Dorsolateral prefrontal cortex (tissue), 122 donors: ENCODE measurements at places on chromosomes 4 and X.
A peak's percentile ranks its signal among the peaks of the same experiment; 100 is the strongest.

DNA sequence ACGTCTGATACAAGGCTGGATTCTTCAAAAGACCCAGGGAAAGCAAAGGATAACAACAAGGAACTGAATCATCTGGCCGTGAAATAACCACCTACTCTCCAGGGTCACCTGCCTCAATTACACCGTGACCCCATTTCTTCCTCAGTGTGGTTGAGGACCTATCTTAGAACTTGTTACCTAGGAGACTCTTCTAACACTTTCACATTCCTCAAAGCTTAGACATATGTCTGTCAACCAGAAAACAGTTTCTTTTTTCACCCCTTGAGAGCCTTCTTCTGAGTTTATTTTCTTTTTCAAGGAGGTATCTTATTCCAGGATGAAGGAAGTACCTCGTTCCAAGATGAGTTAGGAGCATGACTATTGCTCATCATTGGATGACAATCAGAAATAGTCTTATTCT, 337.8 kb downstream of the ARHGAP24 start:
- no peak for DNase-seq

- DNase-seq, result no peak
Observed at GRCh38 chr4:3858765-3859388, 92.7 kb downstream of the ADRA2C start.

DNA sequence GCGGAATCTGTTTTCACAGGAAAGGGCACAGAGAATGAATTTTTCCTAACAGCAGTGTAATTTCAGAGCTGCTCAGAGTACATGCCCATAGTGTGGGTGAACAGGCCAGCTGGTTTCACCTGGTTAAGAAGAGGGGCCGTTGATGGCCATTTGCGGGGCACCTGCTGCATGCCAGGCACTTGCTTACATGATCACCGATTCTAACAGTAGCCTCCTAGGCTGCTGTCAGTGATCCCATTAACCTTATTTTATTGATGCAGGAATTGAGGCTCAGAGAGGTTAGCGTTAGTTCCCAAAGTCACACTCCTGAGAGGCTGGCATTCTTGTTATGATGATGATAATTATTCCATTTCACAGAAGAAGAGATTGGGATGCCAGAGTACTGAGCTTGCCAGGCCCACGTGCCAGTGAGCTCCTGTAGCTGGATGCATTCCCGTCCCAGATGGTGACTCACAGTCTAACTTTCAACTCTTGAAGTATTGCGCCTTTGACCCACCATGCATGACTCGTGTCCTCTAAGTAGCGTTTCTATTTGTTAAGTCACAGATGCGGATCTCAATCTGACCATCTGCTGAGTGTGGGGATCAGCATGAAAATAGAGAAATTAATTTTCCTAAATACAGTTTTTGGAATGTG, 76.5 kb downstream of the PSAPL1 start:
- DNase-seq, result peak; percentile 69

- DNase-seq, result no peak
Observed at GRCh38 chr4:870951-871350, 45.0 kb upstream of the CPLX1 start.

DNA sequence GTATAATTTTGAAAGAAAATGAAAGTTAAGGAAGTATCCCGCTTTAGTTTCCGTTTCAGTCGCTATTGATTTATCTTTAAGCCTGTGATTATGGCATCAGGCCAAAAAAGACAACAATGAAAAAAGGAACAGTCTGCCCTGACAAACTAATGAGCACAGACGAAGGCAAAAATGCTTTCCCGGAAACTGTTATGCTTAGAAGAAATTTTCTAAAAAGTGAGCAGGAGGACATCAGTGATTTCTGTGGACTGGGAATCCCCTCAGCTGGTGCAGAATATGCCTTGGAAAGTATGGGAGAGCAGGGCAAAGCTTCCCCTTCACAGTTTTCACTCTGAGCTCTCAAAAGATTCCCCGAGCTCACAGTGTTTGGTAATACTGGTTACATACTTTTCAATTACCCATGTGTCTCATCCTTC, 5.1 kb upstream of the CXCL10 start:
- DNase-seq, result no peak

DNA sequence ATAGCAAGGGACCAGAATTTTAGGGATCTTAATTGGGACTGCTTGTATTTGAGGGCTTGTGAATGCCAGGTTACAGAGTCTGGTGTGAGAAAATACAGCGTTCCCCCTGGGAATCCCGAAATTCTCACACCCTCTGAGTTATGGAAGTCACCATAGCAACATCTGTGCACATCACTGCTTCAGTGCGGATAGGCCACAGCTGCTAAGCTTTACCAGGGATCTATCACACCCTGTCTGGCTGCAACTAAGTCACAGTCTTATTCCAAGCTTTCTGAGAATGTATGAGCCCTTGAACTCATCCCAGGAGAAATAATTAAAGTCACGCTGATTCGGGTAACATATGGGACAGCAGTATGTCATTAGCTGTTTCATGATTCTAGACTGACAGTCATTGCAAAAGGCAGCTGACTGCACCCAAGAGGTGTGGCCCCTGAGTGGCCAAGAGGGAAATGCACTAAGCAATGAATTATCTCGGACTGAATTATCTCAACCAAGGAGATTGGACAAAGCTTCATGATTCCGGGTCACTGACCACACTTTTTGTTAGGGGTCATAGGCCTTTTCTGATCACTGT, 46.7 kb upstream of the BTC start:
- DNase-seq, result no peak

DNA sequence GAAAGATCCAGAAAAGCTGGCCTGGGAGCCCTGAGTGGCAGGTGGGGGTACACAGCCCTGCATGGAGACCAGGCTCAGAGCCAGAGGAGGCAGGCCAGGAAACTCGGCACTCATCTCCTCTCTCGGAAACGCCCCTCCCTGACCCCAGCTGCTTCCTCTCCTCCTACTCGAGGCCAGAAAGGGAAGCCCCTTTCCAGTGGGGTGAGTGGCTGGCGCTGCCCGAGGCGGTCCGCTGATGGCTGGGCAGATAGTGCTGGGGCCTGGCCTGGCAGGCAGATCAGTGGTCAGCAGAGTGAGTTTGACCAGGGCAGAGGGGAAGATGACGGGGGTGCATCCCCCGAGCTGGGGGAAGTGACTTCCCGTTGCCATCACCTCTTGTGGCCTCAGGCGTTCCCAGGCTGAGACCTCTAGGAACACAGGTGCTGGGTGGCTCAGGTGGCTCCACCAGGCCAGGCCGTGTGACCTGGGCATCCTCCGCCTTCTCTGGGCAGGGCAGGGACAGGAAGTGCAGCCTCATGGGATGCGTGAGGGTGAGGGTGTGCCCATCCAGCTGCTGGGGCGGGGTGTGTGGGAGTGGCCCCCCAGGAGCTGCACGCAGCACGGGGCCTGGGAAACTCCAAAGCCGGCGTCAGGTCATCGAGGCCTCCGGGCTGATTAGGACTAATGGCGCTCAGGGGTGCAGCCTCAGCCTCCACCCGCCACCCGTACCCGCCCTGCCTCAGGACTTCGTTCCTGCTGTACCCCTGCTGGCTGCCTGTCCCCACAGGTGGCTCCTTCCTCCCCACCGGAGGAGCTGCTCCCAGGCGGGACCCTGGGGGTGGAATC, 5.7 kb downstream of the SH3BP2 start:
- peak; percentile 59 for DNase-seq

DNA sequence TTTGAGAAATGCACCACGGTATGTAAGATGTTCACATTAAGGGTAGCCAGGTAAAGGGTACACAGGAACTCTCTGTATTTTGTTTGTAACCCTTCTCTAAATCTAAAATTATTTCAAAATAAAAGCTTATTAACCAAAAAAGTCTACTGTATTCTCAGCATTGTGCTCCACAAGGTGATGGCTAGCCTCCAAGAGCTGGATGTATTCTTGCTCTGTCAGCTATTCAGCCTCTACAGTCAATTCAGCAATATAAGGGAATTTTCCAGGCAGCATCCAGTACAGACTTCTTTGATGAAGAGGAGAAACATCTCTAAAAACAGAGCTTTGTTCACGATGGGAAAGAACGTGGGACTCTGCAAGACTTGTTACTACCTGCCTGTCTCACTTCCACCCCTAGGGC, 63.5 kb upstream of the MAOA start:
- DNase-seq, result no peak

GRCh38 chr4:71026086-71026485, 32.6 kb downstream of the DCK start:
- no peak for DNase-seq

DNA sequence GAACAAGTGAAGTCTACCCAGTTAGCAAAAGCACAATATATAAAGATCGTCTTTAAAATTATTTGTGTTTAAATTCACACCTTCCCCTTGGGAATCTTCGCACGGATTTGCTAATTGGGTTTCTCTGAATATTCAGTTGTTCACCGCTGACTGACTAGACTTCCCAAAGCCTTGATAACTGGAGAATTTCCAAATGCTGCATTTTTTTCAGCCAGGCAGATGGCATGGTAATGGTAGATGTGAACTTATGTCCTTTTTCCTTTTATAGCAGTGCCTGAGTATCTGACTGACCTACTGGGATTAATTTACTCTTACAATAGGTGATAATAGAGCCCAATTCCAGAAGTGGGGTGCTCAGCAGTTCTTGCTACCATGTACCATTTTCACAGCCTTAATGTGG, 548.1 kb downstream of the PACRGL start:
- no peak for DNase-seq

- DNase-seq, result no peak
Observed at GRCh38 chrX:38126179-38126578, 94.5 kb downstream of the SRPX start.

GRCh38 chrX:41518127-41518840, 71.1 kb downstream of the NYX start:
- no peak for DNase-seq

GRCh38 chr4:79676705-79677104, 268.7 kb upstream of the GK2 start:
- DNase-seq, result no peak

GRCh38 chr4:95761426-95761825, 78.5 kb upstream of the PDHA2 start:
- no peak for DNase-seq

DNA sequence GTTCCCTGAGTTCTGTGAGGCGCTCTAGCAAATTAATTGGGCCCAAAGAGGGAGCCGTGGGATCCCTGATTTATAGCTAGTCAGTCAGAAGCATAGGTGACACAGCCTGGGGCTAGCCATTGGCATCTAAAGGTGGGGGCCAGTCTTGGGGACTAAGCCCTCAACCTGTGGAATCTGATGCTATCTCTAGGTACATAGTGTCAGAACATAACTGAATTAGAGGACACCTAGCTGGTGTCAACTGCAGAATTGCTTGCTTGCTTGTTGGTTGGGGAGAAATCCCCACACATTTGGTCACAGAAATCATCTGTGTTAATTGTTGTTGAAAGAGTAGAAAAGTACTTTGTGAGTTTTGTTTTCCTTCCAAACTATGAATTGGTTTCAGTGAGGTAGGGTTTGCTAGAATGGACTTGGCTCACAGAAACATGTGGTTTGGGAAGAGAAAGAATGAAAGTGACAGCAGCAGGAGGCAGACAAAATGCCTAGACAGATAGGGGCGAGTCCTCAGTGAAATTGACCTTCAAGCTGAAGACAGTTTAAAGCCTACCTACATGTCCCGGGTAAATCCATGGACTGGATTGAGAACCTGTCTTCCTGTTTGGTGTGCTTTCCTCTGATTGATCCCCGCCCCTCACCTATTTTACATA, 12.8 kb upstream of the GPR82 start:
- DNase-seq, result no peak

- peak; percentile 57 for DNase-seq
Observed at GRCh38 chr4:14749910-14750309, 252.4 kb upstream of the CPEB2 start.

- DNase-seq, result no peak
Observed at GRCh38 chr4:110627977-110628662, 5.2 kb upstream of the PITX2 start.

DNA sequence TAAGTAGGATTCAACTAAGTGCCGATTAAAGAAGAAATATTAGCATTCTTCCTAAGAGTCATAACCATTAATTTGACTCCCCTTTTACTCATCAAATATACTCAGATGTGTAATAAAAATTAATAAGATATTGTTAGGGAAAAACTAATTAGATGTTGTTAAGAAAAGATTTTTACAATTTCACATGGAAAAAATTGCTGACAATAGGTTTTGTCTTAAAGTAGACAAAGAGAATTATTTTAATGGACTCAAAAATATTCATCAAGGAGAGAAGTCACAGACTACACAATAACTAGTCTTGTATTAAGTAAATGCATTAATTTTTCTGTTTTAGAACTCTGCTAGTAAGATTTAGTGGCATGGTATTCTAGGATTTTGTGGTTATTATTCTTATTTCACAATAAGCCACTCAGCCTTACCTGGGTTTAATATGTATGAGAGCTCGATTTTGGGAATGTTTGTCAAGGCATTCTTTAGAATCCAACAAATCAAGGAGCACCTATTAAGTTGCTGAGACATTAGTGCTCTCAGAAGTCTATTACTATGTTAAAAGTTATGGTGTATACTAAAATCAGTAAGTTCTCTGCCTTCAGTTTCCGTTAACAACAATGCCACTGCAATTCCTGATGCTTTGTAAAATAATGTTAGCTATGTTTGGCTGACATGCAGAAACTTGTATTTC, 110.2 kb upstream of the UGT8 start:
- DNase-seq, result no peak

- peak; percentile 47 for DNase-seq
Observed at GRCh38 chr4:176791591-176792325, 964 bp downstream of the VEGFC start.

GRCh38 chr4:7104366-7105031, 36.6 kb upstream of the GRPEL1 start:
- no peak for DNase-seq

- no peak for DNase-seq
Observed at GRCh38 chrX:40085102-40085551, 12.6 kb downstream of the BCOR start.

DNA sequence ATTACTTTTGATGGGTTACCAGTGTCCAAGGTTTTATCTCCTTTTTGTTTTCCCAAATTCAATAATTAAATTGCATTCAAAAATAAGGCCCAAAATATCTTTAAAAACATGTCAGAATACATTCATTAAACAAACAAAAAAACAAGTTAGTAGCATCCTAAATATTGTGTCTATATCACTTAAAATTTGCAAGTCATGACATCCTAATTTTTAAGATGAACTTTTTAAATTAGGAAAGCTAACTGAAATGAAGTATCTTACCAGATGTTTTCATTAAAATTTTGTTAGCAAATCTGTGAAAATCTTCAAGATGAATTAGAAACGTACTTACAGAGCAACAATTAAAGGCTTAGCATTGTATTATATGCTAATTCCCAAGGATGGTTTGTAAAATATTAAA, 962 bp upstream of the CFAP299 start:
- DNase-seq, result no peak

DNA sequence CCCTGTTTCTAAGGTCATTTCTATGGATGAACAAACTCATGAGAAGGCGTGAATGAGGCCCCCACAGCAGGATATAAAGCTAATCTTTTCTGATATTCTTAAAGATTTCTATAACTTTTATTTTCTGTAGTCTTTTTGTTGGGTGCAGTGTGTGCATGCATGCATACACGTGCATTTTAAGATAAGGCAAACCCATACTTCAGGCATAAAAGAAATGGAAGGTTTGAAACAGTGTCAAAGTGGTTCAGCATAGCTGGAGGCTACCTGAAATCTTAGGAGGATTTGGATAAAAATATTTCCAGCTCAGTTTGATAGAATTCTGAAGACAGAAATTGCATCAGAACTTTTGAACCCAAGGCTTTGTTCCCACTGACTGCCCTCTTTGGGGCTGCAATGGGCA, 119.7 kb downstream of the PDHA2 start:
- no peak for DNase-seq
